ENCODE measurements at places on chromosomes 5 and 9.
A peak's percentile ranks its signal among the peaks of the same experiment; 100 is the strongest.

- no peak for DNase-seq
Measured at GRCh38 chr5:53067641-53068040, 41.9 kb downstream of the MOCS2 start.

DNA sequence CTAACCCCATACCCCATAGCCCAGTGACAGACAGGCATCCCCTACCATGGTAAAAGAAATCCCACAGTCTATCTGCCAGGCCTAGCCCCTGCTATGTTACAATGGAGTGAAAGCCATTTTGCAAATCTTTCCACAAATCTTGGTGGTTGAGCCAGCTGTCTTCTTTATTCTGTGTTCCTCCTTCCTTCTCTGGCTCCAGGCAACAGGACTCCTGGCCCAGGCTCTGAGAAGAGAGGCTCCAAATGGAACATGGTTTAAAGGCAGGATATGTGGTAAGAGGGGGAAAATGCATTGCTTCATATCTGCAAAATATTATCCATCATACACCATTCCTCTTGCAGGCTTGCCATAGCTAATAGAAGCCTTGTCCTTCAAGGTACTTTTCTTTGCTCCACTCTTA is 25.2 kb downstream of the FGF1 start:
- peak; percentile 49 for DNase-seq

DNA sequence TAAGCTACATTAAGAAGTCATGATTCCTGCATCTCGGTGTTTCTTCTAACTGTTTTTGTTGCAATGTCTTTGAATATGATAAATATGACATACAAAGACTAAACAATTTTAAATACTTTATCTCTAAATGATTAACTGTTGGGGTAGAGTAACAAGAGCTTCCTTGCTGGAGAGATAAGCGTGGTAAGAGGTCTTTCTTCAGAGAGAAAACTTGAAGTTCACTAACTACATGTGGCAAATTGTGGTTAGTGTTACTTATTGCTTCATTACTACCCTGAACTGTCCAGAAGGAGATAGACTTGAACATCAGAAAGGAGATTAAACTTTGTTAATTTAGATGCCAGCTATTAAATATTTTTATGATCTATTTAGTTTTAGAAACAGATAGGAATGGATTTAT is 7.0 kb upstream of the ARSB start:
- DNase-seq = no peak

- peak; percentile 82 for DNase-seq
Measured at GRCh38 chr9:137446851-137447471, 5.8 kb upstream of the ENTPD8 start.

GRCh38 chr5:109748546-109748945 is 58.8 kb downstream of the MAN2A1 start:
- DNase-seq = no peak

DNA sequence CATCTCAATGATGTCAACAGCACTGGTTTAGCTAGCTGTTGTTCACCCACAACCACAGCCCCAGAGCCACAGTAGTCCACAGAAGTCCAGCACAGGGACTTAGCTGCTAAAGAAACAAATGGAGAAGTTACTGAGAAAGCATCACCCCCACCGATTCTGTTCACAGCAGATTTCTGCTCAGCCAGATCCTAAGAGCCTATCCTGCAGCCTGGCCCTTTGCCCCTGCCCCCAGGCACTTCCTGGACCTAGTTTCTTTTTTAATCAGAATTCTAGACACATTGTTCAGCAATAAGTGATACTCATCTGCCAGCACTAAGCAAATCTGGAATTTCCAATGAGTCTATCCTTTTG is 7.4 kb downstream of the B4GALT1 start:
- DNase-seq = peak; percentile 77

GRCh38 chr9:93264338-93265125 is 80.6 kb downstream of the WNK2 start:
- no peak for DNase-seq

- no peak for DNase-seq
Measured at GRCh38 chr9:99401680-99402504, 179.8 kb downstream of the SEC61B start.

GRCh38 chr9:20640331-20641187 is 18.3 kb upstream of the MLLT3 start:
- peak; percentile 21 for DNase-seq

GRCh38 chr9:125262294-125262991 is 817 bp downstream of the GAPVD1 start:
- peak; percentile 52 for DNase-seq

DNA sequence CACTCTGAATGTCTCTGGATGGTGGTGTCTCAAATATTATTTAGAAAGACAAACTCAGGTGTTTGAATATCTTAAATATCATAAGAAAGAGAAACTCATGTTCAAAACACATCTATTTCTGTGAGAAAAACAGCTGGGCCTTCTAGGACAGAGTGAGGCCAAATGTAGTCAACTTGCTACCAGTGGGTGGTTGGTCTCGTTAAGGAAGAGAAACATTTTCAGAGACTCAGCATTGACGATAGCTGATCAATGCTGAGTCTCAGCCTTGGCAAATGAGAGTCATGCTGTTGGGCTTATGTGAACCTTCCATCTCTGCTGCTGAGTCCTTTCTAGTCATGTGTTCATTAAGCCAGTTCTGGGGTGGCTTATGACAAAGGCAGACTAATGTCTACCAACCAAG is 418.0 kb downstream of the CETN3 start:
- no peak for DNase-seq

DNA sequence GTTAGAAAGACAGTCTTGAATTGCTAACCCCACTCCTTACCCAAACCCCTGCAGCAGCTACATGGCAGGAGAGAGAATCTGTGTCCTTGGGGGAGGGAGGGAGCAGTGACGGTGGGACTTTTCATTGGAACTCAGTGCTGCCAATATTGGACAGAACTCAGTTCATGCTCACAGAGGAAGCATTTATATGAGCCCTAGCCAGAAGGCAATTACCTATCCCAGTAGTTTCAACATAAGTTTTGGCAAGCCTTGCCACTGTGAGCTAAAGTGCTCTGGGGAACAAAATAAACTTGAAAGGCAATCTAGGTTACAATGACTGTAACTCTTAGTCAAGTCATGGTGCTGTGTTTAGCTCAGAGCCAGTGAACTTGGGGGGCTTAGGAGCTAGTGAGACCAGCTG is 1013.4 kb upstream of the COX7C start:
- peak; percentile 1 for DNase-seq

DNA sequence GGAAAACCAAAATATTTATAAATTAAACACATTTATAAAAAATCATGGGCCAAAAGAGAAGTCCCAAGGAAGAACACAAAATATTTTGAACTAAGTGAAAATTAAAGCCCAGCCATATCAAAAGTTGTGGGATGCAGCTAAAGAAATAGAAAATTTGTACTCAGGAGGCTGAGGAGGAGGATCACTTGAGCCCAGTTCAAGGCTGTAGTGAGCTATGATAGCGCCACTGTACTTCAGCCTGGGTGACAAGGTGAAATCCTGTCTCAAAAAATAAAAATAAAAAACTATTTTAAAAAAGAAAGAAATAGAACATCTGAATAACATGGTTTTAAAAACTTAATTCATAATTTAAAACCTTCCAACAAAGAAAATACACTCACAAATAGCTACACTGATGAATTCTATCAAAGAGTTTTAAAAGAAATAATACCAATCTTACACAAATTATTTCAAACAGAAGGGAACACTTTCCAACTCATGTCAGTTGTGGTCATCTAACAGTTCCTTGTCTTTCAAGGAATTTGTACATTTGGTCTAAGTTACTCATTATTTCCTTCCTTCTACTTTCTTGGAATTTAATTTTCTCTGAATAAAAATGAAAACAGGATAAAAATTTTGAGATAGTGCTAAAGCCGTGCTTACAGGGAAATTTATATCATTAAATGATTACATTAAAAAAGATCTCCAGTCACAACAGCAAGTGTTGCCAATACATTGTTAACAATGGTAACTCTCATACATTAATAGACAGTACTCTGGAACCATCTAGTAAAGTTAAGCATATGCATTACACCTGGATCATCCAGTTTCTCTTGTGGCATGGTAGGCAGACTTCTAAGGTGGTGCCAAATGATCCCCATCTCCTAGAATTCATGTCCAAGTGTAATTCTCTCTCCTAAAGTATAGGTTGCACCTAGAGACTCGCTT is 17.8 kb downstream of the PTBP3 start:
- DNase-seq = no peak

- peak; percentile 76 for DNase-seq
Measured at GRCh38 chr5:110768138-110768860, 29.5 kb downstream of the SLC25A46 start.

DNA sequence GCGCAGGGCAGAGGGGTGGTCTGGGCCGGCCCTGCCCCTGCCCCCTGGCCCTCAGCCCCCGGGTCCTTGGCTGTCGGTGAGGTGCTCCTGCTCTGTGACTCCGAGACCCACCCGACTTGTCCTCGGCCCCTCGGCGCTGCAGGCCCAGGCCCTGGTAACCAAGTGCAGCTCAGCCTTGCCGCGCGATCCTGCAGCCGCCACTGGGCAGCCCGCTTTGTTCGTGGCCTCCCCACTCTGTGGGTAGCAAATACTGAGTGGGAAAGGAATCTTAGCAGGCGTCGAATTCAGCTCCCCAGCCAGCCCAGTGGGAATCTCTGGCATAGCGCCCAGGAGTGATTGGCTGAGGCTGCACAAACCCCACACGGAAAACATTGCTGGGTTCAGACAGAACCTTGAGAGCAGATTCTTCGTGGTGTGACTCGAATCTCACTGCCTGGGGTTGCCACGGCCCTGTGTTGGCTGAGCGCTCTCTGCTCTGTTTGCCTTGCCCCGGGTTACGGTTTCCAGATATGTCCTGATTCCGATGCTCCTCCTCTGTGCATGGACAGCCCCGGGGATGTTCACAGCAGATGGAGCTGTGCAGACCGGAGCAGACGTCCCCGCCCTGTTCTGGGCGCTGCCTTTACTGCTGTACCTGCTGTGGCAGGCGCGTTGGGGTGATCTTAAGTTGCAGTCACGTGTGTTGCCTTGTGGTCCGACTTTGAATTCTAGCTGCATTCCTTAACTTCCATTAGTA is 13.4 kb upstream of the EXOC3 start:
- peak; percentile 82 for DNase-seq

DNA sequence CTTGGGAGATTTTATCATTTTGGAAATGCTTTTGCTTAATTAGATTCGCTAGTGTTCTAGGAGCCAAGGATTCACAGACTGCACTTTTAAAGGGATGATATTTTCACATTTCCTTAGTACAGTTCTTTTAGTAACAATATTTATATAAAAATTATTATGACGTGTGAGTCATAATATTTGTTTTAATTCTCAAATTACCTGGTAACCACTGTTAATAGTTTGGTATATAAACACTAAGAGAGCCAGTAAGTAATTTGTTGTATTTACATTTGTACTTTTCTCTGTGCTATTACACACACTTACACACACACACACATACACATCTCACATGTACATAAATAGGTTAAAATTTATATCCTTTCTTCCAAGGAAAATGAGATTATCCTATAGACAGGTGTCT is 58.8 kb upstream of the RAD23B start:
- DNase-seq = no peak

DNA sequence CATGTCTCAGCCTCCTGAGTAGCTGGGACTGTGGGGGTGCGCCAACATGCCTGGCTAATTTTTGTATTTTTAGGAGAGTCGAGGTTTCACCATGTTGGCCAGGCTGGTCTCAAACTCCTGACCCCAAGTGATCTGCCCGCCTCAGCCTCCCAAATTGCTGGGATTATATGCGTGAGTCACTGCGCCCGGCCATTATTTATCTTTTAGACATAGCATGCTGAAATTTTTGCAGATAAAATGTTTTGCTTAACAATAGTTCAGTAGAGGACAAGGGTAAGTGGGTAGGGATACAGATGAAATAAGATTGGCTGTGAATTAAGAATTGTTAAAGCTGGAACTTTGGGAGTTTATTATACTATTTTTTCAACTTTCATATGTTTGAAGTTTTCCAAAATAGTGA is 150.8 kb upstream of the GRHPR start:
- no peak for DNase-seq

- peak; percentile 24 for DNase-seq
Measured at GRCh38 chr5:53339962-53340540, 140.4 kb upstream of the FST start.

GRCh38 chr5:179345433-179346321 is at the start of gene ADAMTS2:
Gene ADAMTS2, minus strand, starts transcription at chr5:179345461. Its CDS starts 133 bp downstream, at chr5:179345328.
- peak; percentile 86 for DNase-seq

- DNase-seq = no peak
Measured at GRCh38 chr9:84874596-84874995, 205.1 kb downstream of the NTRK2 start.

DNA sequence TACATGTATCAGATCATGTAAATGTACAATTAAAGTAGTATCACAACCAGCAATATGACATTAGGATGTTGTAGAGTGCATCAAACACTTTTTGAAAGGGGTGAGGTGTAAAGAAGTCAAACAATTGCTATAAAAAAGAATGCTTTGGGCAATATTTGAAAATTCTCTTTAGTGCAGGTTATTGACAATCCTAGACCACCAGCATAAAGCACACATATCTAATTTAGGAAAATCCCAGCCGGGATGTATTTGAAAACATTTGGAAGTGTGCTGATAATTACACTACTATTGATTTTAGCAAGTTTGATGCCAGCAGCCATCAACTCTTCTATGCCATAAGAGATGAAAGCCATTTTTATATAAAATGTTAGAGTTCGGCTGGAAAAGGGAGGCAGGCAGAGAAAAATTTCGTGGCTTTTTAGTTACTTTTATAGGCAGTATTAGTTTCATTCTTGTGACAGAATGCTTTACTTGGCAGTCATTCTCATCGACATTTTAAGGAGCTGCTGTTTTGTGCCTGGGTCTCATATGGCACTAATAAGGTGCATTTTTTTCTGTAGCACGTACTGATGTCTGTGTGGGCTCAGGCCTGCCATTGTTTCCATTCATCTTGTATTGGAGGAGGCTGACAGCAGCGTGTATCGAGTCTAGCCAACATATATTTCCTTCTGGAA is 285.7 kb downstream of the AOPEP start:
- DNase-seq = no peak

DNA sequence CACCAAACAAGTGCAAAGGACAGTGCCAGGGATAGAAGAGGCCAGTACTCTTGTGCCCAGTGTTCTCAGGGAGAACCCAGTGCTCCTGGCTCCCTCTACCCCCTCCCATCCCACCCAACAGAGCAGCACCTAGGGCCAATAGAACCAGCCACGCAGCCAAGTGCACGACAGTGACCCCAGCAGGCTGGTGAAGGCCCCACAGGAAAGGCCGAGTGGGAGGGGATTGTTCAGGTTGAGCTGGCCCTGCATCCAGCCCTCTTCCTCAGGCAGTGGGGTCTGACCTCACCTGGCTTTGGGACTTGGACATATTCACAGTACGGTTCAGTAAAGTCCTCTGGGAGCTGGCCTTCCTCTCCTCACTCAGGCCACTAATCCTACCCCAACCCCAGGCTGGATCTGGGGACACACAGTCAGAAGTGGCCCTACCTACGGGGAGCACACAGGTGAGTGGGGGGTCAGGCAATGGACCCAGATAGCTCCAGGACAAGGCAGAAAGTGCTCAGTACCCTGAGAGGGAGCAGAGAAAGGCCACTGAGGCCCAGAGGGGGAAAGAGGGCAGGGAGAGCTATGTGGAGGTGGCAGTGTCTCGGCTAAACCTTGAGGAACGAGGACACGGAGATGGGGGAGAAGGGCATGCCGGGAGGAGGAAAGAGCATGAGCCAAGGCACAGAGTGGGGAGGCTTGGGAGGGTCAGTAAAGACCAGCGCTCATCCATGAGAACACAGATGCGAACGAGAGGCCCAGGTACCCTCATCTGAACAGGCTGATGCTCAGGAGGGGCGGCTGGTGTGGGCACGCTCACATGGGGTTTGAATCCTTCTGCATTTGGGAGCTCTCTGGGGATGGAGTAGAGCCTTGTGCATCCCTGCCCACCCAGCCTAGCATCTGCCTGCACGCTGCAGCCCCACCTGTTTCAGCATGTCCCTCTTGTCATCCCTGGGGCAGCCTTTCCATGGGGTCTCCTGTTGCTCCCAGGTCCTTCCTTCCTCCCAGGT is 25.6 kb downstream of the POLR1E start:
- no peak for DNase-seq

All from muscle of leg (tissue), 16 donors.